SK-N-SH treated with all-trans-retinoic acid at 6 μM for 48 hours (cell line): ENCODE measurements at places on chromosomes 16 and 17.
A peak's percentile ranks its signal among the peaks of the same experiment; 100 is the strongest.

- ATAC-seq: peak; percentile 15; the same call in 1 of the 3 replicates
Observed at GRCh38 chr17:31096106-31096436, 1.3 kb downstream of the NF1 start.

GRCh38 chr17:80952291-80952690, 39.4 kb upstream of the CHMP6 start:
- ATAC-seq: no peak

GRCh38 chr17:63966646-63967264, 6.0 kb downstream of the SCN4A start:
- ATAC-seq: no peak

DNA sequence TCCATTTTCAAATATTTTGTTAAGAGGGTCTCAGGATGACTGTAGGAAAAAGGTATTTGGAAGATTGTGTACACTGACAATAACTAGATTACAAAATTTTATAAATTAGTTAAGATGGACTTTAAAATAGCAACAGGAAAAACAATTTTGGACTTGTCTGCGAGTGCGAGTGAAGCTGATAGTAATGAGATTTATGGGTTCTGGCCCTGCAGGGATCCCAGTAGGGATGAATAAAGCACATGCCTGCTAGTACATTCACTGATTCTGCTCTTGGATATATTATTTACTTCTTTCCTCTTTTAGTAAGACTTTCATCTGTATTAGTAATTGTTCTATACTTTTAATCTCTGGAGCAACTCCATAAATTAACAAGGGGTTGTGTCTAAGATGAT, 28.2 kb downstream of the PRKCA start:
- ATAC-seq: peak; percentile 61

DNA sequence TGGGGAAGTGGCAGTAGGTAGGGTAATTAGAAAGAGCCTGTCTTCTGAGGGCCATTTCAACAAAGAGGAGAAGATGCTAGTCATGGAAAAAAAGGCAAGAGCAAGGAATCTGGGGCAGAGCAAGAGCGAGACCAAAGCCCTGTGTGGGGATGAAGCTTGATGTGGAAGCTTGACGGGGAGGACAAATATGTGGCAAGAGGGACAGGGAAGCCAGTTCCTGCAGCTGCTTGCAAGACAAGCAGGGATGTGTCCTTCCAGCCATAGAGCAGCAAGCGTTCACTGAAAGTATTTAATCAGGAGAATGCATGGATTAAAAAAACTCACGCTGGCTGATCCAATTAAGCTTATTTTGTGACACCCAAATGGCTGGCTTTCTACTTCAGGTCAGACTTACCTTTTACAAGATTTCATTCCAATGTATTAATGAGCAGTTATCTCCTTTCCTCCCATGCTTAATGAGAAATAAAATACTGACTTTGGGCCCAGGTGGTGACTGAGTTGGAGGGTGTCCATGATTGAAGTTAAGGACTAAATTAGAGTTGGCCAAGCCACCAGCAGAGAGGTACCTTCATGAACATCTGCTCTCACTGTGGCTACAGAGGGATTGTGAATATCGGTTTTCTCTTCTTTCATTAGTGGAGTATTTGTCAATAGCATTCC, 76.8 kb downstream of the ABCA8 start:
- ATAC-seq: no peak

DNA sequence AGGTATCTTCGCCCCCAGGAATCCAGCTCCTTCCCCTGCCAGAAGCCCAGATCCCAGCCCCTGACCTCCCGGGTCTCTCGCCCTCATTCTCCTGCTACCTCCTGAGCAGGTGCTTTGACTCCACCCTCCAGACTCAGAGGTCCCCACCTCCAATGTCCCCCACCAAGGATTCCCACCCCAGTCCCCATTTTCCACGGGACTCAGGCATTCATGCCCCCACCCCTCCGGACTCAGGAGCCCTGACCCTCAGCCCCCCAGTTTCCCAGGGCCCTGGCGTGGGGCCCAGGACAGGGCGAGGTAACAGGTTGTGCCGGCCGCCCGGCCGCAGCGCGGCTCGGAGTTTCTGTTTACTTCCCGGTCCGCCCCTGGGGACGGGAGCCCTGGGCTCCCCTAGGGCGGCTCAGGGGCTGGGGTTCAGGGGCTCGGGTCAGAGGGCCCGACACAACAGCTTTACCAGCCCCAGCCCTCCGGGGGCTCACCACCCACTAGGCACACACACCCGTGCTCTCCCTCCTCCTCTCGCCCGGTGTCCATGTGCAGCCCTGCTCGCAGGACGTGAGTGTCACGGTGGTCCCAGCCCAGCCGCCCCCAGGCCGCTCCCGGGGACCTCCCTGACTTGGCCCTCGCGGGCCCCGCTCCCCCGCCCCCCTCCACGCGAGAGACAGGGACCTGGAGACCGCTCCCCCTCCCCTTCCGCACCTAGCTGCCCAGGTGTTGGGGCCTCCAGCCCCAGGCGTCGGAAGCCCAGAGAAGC, 595 bp downstream of the BICDL2 start:
- ATAC-seq: peak; percentile 4; the same call in 1 of the 3 replicates
